ENCODE measurements at places on chromosomes 5 and 9.

GRCh38 chr9:99822806-99823591 is 1.3 kb downstream of the NR4A3 start:
- peak; percentile 12 for DNase-seq

DNA sequence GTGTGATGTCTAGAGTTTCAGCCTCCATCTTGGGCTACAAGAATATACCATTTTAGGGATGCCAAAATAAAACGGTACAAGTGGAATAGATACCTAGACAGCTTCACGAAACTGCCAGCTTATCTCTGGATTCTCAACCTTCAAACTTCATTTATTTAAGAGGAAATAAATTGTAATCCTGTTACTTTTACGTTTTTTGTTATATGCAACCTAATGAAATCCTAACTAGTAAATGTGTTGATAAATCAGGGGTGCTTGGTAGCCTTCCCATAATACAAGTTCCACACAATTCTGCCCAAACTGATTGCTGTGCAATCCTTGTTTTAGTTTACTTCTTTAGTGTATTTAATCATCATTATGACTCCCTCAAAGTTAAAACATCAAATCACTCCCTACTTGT is 75.5 kb downstream of the SSBP2 start:
- DNase-seq, result no peak

- no peak for DNase-seq
These were observed 106.3 kb downstream of the GDA start for GRCh38 chr9:72255569-72255968.

GRCh38 chr5:1374030-1374678 is 29.3 kb upstream of the CLPTM1L start:
- no peak for DNase-seq

DNA sequence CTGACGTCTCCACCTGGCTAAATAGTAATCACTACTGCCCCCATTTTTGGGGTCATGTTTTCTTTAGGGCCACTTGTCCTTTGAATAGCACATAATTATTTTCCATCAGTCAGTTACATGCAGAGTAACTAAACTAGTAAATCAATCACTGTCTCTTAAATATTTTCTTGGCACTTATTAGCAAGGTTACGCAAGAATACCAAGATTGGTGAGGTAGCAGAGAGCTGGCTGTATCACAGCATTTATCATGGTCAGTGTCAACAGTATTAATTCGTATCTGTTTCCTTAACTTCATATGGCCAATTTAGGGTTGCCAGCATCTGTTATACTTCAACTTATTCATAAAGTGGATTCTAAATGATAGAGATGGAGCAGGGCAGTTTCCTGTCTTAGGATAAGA is 346.8 kb upstream of the FAM174A start:
- no peak for DNase-seq

Measured in T47D (cell line).